CD8-positive, alpha-beta memory T cell (primary cell): ENCODE measurements at places on chromosomes 2 and 18. TPM values are rescaled to one million over a fixed set of nuclear protein-coding genes. Genes with fewer than 3 reads are reported as not detected.

DNA sequence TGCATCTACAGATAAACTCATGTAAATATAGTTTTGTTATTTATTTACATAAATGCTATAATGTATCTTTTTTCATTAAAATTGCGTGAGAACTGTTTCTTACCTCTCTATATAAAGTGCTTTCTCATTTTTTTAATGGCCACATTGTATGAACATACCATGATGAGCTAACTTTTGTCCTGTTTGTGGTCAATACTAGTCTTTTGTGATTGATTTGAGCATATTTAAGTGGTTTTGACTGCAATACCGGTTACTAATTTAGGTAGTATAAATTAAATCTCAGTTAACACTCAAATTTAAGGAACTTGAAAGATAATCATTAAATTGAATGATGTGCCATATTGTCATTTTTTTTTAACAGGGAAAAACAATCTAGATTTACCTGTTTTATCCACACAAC is 108.2 kb downstream of the HAUS1 start:
- DNase-seq, result no peak

DNA sequence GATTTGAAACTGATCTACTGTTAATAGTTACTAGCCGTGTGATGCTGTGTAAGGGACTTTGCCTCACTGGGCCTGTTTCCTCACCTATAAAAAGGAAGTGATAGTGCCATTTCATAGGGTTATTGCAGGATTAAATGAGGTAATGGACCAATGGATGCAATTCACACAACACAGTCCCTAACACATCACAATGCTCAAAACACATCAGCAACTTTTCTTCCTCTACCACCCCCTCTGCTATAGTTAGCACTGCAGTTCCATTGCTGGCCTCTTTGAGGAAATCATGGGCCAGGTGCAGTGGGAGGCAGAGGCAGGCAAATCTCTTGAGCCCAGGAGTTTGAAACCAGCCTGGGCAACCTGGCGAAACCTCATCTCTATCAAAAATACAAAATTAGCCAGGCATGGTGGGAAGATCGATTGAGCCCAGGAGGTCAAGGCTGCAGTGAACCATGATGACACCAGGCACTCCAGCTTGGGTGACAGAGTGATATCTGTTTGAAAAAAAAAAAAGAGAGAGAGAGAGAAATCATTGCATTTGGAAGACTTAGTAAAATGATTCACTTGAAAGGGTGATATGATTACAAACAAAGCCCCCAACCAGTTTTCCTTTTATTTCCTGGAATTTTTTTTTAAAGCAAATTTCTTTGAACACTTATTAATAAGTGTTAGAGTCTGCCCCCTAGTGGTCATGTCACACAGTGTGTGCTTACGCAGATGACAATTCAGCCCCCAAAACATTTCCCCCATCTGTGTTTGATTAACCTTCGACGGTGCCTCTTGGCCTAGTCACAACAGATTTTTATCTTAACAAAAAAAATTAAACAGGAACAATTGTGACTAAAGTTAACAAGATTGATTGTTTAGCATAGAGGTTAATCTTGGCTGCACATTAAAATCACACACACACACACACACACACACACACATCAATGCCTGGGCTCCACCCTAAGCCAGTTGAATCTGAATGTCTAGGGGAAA is 88.6 kb upstream of the BCL11A start:
- DNase-seq, result peak; percentile 6

DNA sequence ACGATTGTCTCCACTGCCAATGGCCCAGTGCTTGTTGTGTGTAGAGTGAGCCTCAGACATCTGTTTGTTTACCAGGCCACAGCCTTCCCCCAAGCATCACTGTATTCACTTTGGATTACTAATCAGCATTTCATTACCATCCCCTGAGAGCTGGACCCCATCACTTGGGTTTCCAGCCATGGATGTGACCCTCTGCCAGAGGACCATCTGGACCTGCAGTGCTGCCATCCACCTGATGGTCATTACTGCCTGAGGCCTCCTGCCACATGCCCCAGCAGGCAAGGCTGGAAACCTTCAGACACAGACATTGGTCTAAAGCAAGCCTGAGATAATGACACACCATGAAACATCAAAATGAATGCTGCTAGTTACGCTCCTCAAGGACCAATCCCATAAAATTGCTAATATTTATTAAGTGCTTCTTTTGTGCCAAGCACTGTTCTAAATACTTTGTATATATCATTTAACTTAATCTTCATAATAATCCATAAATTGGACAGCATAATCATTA is 2096.3 kb upstream of the CELF4 start:
- no peak for DNase-seq

DNA sequence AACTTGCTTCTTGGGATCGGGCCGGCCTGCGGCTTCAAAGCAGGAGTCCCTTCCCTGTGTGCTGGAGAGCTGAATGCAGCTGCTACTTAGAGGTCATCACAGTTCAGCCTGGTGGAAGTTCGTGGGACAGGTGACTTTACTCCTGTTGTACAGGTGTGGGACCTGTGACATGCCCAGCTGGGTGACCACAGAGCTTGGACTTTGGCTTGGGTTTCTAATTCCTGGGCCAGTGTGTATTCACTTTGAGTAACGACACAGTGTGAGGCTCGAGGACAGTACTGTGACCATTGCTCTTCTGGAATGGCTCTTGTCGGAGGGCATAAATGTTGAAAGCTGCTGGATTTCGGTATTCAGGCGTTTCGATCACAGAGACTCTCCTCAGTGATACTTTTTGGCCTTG is 114.5 kb downstream of the STPG4 start:
- no peak for DNase-seq

DNA sequence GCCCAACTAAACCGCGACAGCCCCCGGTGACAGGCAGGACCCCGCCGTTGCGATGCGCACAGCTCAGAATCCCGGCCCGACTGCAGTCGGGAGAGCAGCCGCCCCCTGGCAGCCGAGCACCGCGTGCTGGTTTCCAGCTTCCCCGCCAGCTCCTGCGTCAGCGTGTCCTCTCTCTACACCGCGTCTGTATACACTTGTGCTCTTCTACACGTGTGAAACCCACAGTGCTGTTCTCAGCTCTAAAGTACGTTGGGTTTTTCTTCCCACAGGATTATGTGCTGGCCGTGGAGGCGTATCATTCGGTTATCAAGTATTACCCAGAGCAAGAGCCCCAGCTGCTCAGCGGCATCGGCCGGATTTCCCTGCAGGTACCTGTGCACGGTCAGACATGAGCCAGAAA is 54.0 kb downstream of the ADI1 start:
- peak; percentile 18 for DNase-seq

- no peak for DNase-seq
Observed at GRCh38 chr2:147297820-147298219, 547.0 kb upstream of the ACVR2A start.

DNA sequence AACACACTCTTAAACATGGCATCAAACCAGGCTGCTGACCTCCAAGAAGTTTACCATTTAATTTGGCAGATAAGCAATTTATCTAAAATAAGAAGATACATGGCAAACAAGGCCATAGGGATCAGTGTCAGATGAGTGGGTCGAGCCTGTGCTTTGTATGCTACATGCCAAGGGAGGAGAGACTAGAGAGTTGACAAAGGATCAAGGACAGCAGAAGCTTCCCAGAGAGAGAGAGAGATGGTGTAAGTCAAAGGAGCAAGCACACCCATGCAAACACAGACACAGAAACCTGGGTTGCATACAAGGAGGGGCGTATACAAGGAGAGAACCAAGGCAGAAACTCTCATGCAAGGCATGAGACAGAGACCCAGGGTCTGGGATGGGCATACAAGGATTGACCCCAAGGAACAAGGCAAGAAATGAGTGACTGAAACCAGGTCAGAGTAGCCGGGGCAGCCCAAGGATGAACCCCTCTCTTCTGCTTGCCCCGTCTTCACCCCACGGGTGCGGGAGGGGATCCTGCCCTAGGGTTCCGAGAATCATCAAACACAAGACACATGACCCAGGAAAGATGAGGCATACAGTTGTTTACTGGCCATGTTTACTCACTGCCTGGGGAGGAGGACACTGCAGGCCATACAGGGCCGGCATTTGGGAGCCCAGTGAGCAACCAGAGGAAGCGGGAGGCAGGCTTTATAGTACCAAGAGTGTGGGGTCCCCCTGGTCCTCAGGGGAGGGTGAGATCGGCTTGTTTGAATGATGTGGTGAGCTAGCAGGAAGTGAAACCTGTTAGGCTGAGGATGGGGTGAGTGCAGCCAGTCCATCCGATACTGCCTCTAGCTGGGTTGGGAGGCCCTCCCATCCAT is 529.2 kb upstream of the ID2 start:
- no peak for DNase-seq

The CASP10 gene
- 6.7 TPM for total RNA-seq

The ZNF519 gene
- 9.9 TPM for total RNA-seq
